ENCODE measurements at places on chromosomes 13 and 19.
A peak's percentile ranks its signal among the peaks of the same experiment; 100 is the strongest.

DNA sequence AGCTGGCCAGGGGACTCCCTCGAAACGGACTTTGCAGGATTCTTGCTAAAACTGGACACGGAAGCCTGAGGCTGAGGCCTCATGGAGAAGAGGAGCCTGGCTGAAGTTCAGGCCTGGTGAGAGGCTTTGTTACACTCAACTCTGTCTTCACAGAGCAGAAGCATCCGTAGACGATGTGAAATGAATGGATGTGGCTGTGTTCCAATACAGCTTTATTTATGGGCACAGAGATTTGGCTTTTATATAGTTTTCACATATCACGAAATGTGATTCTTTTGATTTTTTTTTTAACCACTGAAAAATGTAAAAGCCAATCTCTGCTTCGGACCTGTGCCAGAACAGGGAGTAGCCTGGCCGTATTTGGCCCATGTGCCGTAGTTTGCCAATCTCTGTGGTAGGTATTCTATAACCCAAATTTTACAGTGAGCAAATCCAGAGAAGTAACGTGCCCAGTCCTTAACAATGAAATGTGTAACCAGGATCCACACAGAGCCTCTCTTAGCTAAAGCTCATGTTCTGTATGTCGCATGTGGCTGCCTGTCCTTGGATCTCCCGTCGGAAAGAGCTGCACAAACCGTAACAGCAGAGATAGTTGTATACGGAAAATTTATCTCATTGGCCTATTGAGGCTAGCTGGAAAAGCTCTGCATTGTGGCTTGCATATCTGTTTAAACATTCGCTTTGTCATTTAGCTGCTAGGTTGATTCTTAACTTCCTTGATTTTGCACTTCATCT is 171.6 kb upstream of the RNF113B start:
- no peak for DNase-seq

GRCh38 chr19:990119-990571 is 6.0 kb downstream of the WDR18 start:
- DNase-seq: no peak

DNA sequence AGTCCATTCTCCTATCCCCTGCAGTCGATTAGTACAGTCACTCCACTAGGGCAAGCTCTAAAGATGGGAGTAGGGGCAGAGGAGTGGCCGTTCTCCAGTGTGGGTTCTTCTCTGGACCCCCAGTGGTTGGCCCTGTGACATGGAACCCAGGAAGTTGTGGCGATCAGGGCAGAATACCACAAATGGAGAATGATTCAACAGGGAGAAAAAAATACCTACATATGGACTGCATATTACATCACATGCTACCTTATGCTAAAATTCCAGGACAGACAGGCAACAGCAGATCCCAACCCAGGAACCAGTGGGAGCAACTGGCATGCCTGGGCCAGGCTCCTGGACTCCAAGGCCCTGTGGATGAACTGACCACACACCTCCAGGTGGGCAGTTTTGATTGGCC is 20.4 kb downstream of the POU2F2 start:
- no peak for DNase-seq

- no peak for DNase-seq
Measured at GRCh38 chr19:28644169-28644775, 568.7 kb downstream of the UQCRFS1 start.

DNA sequence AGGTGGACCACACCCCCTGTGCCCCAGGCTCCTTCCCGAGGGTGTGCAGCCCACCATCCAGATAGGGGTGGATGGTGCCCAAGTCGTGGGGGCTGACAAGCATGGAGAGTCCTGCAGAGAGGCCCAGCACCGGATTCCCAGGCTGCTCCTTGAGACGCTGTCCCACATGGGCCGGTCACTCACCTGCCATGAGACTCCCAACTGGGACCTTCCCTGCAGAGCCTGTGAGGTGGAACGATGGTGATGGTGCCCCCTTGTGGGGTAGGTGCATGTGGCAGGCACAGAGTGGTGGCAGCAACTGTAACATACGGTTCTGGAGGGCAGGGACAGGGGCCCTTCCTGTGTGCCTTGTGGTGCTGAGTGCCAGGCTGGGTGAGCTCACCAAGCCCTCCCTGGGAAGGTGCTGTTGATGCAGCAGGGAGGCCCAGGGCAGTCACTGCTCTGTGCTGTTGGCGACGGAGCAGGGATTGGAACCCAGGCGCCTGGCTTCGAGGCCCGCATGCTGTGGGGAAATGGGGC is 33.1 kb downstream of the PPP1R37 start:
- peak; percentile 61 for DNase-seq

DNA sequence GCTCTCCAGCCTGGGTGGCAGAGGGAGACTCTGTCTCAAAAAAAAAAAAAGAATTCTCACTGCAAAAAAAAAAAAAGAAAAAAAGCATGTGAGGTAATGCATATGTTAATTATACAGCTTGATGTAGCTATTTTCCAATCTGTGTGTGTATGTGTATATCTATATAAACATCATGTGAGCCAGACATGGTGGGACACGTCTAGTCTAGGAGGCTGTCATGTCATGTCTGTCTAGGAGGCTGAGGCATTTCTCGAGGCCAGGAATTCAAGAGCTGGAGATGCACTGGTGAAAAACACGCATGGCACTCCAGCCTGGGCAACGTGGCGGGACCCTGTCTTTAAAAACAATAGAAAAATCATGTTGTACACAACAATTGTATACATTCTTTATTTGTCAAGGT is 6.9 kb upstream of the SBK3 start:
- no peak for DNase-seq

GRCh38 chr13:32212421-32212820 is 102.7 kb downstream of the ZAR1L start:
- DNase-seq: no peak

GRCh38 chr13:40963927-40964326 is 55.2 kb downstream of the ELF1 start:
- no peak for DNase-seq

GRCh38 chr13:50847501-50847900 is 4.0 kb upstream of the DLEU7 start:
- no peak for DNase-seq

GRCh38 chr13:42991898-42992763 is at the start of gene EPSTI1:
TSS of gene EPSTI1 (minus strand) at chr13:42992241. CDS start at chr13:42992165, 76 bp downstream.
- peak; percentile 66 for DNase-seq

DNA sequence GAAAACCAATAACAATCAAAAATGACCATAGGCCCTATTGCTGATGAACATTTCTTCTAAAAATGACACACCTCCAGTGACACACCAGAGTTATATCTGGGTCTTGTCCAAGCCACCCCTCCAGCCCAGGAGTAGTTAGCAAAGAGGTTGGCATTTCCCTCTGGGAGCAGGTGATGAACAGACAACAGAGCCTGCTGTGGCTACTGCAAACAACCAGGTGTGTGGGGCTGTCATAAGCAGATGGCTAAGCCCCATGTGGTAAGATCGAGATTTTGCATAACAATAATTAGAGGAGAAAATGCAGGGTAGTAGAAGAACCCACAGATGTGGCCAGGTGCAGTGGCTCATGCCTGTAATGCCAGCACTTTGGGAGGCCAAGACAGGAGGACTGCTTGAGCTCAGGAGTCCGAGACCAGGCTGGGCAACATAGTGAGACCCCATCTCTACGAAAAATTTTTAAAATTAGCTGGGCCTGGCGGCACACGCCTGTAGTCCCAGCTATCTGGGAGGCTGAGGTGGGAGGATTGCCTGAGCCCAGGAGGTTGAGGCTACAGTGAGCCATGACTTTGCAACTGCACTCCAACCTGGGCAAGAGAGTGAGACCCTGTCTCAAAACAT is 5.0 kb downstream of the XRCC1 start:
- DNase-seq: no peak

GRCh38 chr13:67736646-67737420 is 506.7 kb upstream of the PCDH9 start:
- no peak for DNase-seq

Data from activated T-cell treated with anti-CD3 and anti-CD28 coated beads for 24 hours (primary cell).